ENCODE measurements at places on chromosomes 4 and X.

DNA sequence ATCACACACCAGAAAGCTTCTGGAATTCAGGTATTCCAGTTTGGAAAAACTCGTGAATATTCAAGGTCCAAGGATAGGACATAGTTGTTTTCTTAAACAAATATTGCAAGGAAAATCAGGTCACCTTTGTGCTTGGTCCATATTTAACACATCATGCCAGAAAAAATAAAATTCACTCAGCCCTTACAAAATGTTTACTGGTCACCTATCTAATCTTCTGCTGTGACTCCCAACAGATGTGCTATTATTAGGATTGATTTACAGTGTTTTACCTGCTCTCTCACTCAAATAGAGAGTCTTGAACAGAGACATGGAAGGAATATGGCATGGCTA lies 9.5 kb downstream of the CSN3 start:
- DNase-seq, result no peak

GRCh38 chr4:83282049-83282535 lies 2.5 kb downstream of the COQ2 start:
- DNase-seq, result peak; percentile 63

DNA sequence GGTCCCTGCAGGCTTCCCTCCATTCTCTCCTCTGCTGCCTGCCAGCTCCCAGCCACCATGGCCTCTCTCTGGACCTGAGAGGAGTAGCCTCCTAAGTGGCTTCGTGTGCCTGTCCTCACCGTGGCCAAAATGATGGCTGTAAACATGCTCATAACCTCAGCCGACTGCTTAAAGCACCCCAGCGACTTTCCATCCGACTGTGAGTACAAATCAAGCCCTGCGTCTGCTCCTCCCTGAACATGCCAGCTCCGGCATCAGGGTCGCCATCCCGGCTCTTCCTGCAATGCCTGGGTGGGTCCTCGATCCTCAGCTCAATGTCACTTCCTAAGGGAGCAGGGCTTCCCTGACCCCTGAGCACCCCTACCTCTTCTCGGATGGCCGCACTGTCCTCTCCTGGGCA lies 3.3 kb upstream of the SORCS2 start:
- no peak for DNase-seq

DNA sequence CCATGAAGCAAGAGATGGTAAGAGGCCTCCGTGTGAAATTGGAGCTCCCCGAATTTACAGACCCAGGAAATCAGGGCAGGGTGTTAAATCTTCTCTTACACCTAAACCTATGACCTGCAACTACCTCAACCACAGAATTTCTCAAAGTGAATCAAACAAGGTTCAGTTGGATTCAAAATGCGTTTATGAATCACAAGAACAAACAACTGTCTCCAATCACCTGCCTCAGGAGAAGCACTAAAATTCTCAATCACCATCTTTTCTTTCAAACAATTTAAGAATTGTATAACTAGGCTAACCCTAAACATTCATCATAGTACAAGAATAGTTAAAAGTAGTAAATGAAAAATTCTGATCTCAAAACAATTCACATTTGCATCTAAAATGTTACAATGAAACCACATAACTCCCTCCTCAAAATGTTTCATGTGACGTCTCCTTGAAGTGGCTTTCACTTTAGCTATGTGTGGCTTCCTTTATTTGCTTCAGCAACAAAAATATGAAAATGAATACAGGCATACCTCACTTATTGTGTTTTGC lies 19.2 kb downstream of the PPP3CA start:
- no peak for DNase-seq

- DNase-seq, result peak; percentile 23
Observed at GRCh38 chr4:39544580-39545315, 17.5 kb upstream of the UGDH start.

DNA sequence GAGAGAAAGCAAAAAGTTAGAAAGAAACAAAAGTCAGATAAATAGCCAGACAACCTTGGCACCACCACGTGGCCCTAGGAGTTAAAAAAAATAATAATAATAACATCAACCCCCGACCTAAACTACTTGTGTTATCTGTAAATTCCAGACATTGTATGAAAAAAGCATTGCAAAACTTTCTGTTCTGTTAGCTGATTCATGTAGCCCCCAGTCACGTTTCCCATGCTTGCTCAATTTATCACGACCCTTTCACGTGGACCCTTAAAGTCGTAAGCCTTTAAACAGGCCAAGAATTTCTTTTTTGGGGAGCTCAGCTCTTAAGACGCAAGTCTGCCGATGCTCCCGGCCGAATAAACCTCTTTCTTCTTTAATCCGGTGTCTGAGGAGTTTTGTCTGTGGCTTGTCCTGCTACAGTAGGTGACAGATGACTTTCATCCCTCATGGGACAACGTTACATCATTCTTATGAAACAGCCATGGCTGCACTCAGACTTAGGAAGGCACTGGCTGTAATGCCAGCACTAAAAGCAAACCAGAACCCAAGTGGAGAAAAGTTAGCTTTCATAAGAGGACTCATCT lies 520 bp downstream of the ACOX3 start:
- no peak for DNase-seq

GRCh38 chr4:144646523-144647094 lies 653 bp downstream of the HHIP start:
- DNase-seq, result peak; percentile 33

DNA sequence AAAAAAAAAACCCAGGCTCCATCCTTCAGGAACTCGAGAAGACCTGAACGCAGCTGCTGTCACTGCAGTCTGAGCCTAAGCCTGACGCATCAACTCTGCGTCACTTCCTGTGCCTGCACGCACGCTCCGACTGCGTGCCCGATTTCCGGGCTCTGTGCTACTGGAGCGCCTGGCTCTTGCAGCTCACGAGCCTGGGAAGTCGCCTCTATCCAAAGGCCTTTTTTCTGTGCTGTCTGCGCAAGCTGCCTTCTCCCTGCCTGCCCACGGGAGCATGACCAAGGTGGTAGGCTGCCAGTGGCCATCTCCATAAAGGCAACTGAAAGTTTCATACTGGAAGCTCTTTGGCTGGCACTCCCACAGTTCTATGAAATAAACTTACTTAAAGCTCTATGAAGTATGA lies 9.9 kb upstream of the GASK1B start:
- DNase-seq, result peak; percentile 73

- peak; percentile 25 for DNase-seq
Observed at GRCh38 chr4:143338313-143338712, 1.6 kb downstream of the GAB1 start.

DNA sequence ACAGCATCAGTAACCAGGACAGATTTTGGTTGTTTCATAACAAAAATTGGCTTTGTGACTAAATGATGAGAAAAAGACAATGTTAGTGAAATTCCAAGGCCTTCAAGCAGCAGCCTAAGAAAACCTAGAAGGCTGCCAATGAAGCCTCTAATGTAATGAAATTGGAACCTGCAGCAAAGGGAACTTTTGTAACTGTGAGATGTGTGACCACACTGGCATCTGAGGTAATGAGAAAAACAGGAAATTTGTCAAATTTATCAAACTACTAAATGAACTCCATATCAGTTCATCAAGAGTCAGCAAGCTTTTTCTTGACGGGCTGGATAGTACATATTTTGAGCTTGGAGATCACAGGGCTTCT lies 30.4 kb upstream of the EMCN start:
- DNase-seq, result no peak

GRCh38 chr4:119477412-119478053 lies 151.1 kb downstream of the PDE5A start:
- DNase-seq, result peak; percentile 9

DNA sequence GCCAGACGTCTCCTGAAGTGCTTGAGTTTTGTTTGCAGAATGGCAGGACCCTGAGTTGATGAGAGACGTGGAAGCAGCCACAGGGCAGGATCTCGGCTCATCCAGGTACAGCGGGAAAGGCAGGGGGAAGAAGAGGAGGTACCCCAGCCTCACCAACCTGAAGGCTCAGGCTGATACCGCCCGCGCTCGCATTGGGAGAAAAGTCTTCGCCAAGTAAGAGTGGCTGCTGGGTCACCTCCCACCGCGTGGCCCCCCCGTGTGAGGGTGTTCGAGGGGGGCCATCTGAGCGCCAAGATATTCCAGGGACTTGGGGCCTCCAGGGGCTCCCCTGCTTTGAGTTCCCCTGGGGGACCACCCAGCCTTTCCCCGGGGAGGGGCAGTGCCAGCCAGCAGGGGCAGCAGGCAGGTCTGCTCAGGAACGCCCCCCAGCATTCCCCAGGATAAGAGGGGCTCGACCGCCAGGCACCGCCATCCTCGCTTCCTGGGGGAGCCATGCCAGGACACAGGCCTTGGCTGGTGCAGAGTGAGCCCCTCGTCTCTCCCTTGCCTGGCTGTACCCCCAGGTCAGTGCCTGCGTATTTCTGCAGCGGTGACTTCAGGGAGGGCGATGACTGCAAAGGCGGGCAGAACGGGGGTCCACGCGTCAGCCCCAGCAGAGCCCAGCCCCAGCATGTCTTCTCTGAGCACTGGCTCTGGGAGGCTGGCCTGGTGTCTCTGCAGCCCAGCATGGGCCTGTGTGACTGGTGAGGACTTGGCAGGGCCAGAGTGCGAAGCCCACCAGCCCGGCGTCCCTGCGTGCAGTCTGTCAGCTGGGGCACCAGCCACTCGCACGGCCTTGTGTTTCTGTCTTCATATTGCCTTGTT lies 22.3 kb downstream of the NKX1-1 start:
- DNase-seq, result no peak

GRCh38 chrX:24375600-24376131 lies 15.2 kb downstream of the SUPT20HL1 start:
- no peak for DNase-seq

DNA sequence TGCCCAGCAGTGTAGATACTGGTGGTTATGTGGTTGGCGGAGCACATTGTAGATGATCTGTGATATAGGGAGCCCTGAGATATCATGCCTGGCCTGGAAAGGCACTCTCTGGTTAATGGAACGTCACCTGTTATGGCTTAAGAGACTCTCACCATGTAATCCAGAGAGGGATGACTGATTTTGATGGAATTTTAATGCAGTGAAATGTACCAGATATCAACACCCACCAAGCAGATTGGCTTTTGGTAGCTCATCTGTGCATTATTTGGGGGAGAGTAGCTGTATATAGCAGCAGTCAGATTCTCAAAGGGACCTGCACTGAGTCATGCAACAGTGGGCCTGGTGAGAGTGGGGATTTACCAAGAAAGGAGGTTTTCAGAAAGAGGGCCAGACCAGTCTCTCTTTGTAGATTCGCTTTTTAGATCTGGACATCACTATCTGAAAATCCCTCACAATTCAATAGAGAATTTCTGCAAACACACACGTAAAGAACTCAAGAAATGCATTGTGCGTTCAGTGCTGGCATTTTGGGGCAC lies 17.3 kb downstream of the TSC22D3 start:
- no peak for DNase-seq

DNA sequence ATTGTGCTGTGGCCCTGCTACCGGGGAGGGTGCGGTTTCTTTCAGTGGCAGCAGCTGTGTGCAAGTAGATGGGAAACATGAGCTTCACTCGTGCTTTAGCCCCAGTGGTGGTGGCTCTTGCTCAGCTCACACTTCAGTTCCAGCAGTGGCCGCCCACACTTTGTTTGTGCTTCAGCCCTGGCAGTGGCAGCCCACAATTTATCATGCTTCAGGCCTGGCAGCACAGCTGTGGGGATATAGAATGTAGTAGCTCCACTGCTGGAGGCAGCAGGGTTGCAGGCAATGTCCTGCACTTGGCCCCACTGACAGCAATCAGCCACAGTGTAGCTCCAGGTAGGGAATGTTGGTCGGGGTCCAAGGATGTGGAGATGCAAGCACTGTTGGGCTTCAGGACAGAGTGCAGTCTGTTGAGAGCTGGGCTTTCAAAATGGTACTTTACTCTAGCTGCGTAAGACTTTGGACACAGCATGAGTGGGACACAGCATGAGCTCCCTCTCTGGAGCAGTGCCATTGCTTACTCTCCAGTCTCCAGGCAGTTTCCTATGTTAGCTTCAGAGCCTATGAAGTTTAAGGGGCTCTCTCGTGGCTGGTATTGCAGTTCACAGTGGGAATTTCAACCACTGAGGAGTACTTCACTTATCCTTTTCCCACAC lies 413.1 kb downstream of the PDGFC start:
- DNase-seq, result peak; percentile 13

DNA sequence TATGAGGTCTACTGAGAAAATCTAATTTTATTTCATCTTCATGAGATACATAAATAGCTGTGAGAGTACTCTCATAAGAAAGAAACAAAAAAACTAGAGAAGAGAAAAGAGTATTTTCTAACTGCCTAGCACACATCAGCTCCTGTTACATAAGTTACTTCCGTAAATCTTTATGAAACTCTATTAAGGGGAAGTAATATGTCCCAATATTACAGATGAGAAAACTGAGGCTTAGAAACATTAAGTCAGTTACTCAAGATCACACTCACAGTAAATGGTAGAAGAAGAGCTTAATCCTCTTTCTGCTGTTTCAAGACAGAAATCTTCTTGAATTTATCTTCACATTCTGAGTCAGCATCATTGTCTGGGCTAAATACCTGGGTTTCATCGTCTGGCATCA lies 164.1 kb downstream of the DTHD1 start:
- no peak for DNase-seq

DNA sequence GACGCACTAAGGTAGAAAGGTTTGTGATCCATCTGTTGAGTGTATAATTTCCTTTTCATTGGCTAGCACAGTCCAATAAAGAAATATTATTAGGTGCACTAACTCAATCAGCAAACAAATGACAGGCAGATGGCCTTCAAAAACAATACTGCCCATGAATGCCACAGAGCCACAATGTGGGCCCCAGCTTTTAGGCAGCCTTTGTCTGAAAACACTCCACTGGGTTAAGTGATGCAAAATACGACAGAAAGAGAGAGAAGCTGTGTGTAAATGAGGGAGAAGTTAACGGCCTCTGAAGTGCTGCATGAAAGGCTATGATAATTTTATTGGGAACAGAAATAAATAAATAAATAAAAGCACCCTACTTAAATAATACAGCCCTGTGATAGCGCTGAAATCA lies 274.6 kb downstream of the NKX6-1 start:
- DNase-seq, result no peak

DNA sequence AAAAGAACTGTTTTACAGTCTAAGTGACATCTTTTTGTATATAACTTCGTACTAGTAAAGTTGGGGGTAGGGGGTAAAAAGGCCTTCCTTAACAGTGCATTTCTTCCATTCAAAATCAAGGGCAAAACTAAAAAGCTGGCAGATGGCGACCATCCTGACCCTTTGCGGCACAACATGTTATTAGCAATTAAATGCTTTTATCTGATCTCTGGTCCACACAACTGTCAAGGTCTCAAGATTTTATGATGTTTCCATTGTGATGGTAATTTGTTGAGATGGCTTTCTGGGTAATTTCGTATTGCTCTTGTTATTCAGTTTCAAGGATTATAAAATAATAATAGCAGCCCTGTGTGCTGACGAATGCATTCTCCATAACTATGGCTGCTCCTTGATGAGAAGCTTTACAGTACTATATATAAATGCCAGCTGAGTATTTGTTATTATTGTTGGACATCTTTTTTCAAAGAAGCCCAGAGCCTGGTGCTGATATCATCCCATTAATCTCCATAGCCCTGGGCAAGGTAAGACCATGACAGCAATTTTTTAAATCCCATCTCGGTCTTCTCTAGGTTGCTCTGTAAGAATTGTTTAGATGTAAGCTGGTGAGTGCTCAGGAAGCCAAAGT lies 89.5 kb downstream of the CBR4 start:
- no peak for DNase-seq
